ENCODE measurements at places on chromosomes 13 and 19.

GRCh38 chr19:30253581-30253996, 118.6 kb upstream of the ZNF536 start:
- no peak for DNase-seq

DNA sequence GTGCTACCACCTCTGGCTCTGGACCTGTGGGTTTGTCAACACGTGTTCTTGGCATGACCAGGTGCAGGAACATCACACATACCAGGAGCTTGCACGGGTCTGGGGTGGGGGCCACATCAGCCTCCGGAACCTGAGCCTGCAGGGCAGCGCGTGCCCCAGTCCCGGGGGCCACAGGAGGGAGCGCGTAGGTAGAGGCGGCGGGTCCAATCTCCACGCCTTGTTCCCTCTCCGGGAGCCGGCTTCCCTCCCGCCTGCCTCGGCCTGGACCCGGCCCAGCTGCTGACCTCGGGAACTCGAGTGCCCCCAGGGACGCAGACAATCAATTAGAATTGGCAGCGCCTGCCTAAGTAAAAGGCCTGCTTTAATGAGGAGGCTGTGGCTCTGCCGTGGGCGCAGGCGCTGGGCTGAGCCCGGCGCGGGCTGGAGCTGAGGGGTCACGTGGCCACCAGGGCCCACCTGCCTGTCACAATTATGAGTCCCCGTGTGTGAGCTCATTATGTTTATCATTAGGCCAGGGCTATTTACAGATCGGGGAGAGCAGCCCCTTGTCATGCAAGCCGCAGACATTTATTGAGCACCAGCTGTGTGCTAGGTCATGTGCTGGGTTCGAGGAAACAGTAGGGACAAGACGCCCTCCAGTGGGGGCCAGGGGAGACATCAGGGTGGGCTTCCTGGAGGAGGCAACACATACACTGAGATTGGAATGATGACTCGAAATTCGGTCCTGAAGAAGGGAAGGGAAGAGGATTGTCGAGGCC, 32.2 kb upstream of the TNFAIP8L1 start:
- no peak for DNase-seq

DNA sequence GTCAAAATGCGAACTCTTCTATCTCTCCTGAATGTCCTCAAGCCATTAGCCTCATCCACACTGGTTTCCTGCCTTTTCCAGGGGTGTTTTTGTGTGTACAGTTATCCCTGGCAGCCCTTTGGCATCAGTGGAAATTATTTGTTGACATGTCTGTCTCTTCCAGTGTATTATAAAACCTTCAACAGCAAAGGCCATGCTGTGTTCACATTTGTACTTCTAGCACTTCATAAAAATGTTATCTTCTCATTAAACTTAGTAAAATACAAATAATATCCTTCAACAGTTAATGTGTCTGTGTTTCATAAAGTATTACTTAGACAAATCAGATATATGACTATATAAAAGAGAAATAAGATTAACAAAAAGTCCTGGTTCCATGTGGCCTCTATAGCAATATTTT, 359.5 kb upstream of the ARGLU1 start:
- DNase-seq, result no peak

DNA sequence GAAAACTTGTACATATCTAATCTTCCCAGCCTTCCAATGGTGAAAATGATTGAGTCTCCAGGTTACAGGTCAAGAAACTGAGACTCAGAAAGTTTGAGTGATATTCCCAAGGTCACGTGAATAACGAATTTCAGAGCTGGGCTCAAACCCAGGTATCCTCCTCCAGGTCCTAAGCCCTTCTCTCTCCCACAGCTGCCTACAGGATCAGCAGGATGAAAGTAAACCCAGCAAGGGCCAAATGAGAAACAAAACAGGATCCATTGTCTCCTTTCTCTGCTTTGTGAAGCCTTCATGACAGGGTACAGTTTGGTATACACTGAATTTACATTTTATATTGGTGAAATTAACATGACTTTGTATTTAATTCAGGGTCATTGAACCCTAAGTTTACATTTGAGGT, 208.1 kb downstream of the RBM26 start:
- DNase-seq, result no peak

- no peak for DNase-seq
Measured at GRCh38 chr13:44195245-44195644, 178.4 kb upstream of the SERP2 start.

DNA sequence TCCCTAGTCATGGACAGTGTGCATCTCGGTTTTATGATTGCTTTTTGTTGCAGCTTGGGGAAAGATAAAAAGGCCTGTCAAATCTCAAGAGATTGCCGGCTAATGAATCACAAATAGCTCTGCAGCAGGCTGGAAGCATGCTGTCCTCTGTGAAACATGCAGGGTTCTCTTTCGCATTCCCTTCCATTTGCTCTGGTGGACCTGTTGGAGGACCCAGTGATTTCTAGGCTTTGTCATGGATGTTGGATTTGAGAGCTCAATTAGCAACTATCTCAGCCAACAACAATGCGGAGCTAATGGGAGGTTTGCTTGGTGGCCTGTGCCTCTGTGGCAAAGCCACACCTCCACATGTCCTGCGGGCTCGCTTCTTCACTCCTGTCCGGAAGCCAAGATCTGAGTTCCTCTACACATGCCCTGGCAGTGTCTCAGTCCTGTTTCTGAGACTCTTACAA, 418.1 kb upstream of the ARGLU1 start:
- DNase-seq, result no peak

DNA sequence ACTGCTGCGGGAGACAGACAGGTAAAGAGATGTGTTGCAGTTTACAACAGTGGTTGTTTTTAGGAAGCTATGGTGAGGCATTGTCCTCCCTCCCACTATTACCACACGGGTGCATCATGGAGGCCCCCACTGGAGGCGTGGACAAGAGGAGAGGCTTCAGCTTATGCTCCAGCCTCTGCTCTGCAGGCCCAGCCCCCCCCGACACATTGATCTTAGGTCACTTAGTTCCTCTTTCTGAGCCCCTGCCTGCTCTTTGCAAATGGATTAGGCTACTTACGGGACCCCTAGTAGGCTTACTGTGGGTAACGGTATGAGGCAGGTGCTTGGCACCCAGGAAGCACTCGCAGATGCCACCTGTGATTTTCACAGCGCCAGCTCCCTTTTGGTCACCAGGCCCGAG, 123.9 kb downstream of the SLC7A1 start:
- no peak for DNase-seq

DNA sequence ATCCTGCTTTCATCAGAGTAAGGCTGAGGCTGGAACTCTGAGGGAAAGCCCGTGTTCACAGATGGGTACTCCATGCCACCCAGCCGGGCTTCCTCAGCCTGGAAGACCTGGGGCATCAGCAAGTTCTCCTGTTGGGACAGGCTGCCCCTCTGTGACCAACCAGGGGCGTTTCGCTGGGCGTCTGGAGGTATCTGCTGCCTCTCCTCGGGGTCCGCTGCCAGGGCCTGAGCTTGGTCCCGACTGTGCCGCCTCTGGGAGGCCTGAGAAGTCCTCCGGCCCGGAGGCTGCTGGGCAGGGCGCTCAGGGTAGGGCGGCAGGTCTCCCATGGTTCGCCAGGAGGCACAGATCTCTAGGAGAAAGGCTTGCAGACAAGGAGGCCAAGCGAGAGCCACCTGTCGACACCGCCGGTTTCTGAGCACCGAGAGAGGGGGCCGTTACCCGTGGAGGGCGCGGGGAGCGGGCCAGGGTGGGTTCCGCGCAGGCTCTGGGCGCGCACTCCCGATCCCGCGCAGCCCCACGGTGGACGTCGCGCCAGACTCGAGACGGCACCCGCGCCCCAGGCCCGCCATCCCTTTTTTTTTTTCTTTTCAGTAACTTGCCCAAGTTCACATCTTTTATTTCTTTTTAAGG, at the start of gene RSPH6A:
Gene RSPH6A, minus strand, starts transcription at position 458 of the 630 bp plus-strand sequence. Its CDS starts 132 bp downstream, at position 326.
- DNase-seq, result no peak

- no peak for DNase-seq
Measured at GRCh38 chr13:71515744-71516038, 351.3 kb downstream of the DACH1 start.

DNA sequence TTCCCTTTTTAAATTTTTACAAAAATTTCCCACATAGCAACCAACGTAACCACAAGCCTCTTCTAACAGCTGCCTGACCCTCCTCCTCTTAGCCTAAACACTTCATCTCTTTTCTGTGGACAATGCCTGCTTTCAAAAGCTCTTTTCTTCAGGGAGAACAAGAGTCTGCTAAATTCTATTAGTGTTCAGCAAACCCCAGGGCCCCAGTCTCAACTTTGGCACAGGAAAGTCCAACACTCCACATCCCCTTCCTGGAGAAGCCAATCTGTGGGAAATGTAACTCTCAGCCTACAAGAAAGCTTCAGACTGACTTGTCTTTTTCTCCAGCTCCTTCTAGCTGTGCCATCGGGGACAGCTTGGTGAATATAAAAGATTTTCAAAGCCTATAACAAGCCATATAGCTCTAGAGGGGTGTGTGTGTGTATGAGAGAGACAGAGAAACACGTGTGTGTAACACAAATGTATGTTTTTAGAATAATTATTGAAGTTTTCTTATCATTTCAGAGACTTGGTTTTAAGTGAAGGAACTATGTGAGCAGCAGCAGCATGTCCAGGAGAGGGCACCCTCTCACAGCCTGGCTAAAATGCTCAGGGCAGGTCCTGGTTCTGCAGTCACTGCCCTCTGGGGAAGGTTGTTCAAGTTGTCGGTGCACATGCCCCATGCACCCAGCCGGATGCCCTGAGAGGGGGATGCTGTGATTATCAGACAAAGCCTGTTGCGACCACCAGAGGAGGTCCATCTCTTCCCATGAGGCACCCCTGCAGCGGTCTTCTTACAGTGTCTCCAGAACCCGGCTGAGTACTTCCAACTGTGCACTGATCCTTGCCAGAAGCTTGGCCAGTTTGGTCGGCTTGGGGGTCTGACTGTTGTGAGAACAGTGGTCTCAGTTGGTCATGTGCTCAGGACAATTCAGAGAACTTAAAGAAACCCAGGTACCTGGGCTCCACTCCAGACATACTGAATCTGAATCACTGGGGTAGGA, 34.4 kb downstream of the CCDC70 start:
- no peak for DNase-seq

DNA sequence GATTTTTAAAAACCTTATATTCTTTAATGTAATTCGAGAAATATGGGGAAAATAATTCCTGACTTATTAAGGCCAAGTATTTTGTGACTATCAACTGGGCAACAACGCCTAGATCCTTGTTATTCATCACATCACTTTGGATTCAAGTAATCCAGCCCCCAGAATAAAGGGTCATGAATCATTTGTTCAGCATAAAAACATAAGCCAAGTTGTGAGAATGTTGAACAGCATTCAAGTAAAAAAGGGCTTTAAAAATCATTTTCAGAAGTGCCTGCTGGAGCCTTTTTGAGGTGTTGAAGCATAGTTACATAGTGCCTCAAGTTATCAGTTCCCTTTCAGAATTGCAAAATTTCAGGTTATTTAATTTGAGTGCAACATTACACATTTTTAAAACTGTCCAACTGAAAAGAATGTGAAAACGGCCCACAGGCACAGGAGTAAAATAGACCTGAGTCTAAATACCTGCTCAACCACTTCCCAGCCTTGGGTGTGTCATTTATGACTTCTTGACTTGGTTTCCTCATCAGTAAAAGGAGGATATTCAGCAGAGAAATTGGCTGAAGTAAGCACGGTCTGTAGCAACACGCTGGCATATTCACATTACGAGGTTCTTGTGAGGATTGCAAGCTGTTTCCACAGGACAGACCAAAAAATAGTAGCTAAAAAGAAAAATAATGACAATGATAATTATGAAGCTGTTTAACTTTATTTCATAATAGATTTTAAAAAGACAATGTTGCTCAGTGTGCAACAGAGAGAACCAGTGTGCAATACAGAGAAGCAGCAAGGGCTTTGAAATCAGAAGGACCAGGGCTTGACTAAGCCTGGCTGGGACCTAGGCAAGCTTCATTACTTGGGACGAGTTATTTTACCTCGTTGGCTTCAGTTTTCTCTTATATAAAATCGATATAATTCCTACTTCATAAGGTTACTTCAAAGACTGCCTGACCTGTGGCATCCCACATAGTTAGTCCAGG, 56.6 kb downstream of the MBNL2 start:
- no peak for DNase-seq

DNA sequence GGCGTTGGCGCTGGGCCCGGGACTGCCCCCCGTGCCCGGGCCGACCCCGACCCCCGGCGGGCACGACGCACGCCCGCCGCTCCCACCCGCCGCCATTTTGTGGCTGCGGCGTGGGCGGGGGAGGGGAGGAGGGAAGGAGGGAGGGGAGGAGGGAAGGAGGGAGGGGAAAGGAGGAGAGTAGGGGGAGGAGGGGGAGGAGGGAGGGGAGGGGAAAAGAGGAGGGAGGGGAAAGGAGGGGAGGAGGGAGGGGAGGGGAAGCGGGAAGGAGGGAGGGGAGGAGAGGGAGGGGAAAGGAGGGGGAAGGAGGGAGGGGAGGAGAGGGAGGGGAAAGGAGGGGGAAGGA, at the start of gene BTBD2:
Gene BTBD2, minus strand, starts transcription at position 107 of the 343 bp plus-strand sequence. Its CDS starts 11 bp downstream, at position 96.
- no peak for DNase-seq

GRCh38 chr13:46850214-46850613, 46.6 kb downstream of the HTR2A start:
- DNase-seq, result no peak

- DNase-seq, result no peak
Measured at GRCh38 chr13:73189776-73190175, 131.0 kb downstream of the KLF5 start.

GRCh38 chr19:18153556-18154134, 682 bp downstream of the PIK3R2 start:
- DNase-seq, result no peak

- no peak for DNase-seq
Measured at GRCh38 chr13:22736768-22737092, 444.0 kb upstream of the SGCG start.

DNA sequence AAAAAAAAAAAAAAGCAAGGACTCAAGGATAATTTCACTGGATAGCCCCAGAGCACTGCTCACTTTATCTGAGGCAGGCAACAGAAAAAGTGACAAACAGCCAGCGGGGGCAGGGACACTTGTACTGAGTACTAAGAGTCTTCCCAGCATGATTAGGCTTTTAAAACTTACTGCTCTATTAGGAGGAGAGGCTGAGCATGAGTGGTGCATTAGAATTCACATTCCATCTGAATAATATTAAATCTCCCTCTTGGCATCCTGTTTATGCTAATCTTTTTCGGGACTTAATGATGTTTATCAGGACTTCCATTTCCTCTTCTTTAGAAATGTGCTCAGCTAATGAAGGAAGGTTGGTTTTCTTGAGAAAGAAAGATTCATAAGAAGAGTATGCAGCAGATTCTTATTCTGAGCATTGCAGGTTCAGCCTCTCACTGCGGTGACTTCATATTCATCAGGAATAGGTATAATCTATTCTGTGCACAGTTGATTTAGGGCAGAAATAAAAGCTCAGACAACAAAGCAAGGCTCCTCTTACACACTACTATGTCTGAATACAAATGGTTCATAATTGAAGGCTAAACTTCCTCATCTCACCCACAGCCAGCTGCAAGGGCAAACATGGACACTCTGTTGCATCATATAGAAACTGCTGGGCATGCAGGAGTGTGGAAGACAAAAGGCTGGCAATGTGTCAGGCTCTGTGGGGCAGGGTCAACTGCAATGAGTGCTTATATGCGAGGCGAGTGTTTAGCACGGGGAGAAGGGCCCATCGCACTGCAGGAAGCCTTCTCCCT, 107.0 kb downstream of the KL start:
- peak; percentile 46 for DNase-seq

Measured in SIG-M5 (cell line).